ENCODE measurements at places on chromosomes 2 and 18. TPM values are rescaled to one million over a fixed set of nuclear protein-coding genes. Genes with fewer than 3 reads are reported as not detected.
A peak's percentile ranks its signal among the peaks of the same experiment; 100 is the strongest.

The TOGARAM2 gene
- 0.43 TPM for total RNA-seq

The TUBB8B gene
- total RNA-seq = 0.32 TPM

The GALR1 gene
- total RNA-seq = not detected

The CLEC4F gene
- not detected for total RNA-seq

The FBXO41 gene
- total RNA-seq = 1.6 TPM

The CXCR4 gene
- not detected for total RNA-seq

The CREG2 gene
- total RNA-seq = not detected

DNA sequence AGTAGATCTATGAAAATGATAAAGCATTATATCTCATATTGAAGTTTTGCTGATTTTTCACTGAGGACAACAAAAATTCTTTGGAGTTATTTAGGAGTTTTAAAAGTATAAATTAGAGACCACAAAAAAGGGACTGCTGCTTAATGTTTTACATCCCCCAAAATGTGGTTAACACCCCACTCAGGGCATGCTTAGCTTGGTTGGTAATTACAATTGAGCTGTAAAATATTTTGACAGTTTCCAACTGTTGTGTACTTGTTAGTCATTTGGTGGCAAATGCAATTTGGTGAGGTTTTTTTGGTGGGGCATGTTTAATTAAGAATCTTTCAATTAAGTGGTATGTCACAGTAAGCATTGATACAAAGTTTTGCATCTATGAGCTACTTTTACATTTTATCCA lies 137.3 kb upstream of the OTX1 start:
- DNase-seq = no peak

GRCh38 chr2:19600506-19600905 lies 242.1 kb upstream of the OSR1 start:
- no peak for DNase-seq

GRCh38 chr18:38759457-38759856 lies 1193.9 kb upstream of the CELF4 start:
- DNase-seq = no peak

DNA sequence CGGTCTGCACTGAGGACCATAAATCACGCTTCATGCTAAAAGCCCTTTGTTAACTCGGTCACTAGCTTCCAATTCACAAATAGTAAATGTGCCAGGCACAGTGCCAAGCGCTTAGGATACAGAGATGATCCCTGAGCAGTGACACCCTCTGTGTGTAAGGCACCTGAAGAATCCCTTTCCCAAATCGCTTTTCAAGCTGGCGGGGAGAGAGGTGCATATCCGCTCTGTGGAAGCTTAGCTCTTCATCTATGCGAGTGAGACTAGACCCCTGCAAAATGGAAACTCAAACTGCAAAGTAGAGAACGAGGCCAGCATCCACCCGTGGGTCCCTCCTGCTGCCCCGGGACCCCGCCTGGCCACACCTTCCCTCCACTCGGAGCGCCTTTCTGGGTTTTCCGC lies 2.4 kb downstream of the PIEZO2 start:
- no peak for DNase-seq

DNA sequence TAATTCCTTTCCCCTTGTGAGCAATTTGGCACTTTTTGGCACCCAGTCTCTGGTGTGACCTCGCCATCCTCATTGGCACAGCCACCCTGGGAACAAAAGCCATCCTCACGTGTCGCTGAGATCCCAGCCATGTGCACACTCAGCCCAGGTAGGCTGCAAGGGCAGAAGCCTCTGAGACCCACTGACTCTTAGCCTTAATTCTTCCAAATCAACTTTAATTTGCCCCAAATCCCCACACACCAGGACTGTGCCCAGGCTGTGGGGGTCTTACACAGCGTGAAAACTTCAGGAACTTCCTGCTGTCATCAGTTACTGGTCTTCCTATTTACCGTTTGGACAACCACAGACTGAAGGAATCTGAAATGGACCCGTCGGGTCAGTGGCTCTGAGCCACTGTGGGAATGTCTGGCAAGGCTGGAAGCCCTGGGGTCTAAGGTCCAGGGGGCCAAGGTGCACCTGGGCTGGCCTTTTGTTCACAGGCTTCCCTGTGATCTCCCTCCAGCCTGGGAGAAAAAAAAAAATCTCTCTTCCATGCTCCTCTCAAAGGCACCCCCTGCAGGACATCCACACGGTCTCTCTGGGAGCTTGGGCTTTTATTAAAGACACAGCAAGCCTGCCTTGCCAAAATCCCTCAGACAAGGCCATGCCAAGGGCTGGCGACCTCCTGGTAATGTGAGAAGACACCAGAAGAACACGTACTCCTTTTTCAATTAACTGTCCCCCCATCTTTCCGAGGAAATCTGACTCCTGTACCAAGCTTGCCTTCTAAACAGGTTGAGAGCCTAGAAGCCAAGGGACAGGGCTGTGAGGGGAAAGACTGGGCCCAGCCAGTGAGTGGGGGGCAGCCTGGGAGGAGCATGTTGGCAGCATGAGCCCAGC lies 42.1 kb upstream of the LAPTM4A start:
- peak; percentile 81 for DNase-seq

DNA sequence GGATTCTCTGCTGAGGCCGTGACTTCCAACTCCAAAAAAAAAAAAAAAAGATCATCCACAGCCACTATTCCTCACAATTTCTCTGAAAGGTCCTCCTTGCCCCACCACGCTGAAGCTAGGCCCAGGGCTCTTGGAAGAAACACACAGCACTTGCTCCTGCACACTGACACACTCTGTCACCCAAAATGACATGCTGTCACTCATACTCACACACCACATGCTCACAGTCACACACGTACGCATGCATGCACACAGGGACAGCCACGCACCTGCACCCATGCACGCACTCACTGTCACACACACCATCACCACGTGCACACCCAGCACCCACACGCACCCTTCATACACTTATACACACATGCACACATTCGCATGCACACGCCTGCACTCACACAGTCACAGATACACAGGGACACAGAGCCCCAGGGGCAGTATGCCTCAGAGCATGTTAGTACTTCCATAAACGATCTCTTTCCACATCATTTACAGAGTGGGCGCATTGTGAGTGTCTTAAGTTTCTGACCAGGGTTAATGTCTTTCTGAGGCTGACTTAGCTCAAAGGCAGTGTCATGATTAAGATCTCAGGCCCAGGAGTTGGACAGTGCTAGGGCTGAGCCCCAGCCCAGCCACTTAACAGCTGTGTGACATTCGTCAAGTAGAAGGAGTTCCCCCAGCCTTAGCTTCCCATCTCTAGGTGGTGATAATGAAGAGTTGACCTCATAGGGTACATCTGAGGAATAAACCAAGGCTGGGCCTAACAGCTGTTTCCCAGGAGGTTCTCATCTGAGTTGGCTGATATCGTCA lies 93.4 kb downstream of the GLI2 start:
- DNase-seq = no peak

GRCh38 chr18:44536619-44537018 lies 144.1 kb upstream of the SETBP1 start:
- no peak for DNase-seq

- no peak for DNase-seq
These were observed 131.4 kb downstream of the ARHGAP28 start for GRCh38 chr18:6860804-6861448.

- no peak for DNase-seq
These were observed 92.5 kb downstream of the ZFP36L2 start for GRCh38 chr2:43133708-43134570.

DNA sequence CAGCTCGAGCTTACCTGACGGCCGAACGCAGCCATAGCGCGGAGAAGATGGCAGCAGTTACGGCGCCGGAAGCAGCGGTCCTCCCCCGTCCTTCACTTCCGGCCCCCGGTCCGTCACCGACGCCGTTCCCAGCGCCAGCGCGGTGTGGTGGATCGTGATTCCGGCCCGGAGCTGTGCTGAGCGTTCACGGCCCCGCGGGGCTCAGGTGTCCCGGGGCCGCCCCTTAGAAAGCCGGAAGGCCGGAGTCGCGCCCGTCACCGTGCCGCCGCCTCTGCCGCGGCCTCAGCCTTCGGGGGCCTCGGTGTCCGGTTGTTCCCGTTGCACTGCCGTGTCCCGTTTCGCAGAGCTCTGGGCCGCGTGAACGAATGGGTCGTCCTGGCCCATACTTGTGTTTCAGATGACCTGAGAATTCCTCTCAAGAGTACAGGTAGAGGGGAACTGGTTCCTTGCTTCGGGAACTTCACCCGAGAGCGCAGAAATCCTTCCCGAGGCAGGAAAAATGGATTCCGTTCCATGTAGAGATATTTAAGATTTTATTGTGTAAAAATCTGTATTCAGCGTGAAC lies at the start of gene MTERF4:
Gene MTERF4 (minus strand): TSS at position 49 of the 565 bp plus-strand sequence. CDS start 14 bp downstream, at position 35.
- peak; percentile 79 for DNase-seq

DNA sequence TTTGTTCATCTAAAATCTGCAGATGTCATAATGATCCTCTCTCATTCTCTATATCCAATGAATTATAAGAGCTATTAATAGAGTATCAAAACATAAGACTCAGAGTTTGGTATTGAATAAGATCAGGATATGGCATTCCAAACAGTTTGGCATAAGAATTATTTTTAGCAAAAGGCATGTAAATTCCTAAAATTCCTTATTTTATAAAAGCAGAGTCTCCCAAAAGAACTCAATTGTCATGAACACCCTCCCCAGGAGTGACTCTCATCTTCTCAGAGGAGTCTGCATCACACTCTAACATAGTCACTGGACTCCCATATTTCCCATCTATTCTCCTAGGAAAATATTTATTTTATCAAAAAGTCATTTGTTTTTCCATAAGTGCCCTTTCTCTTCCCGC lies 1710.2 kb upstream of the SLC39A10 start:
- no peak for DNase-seq

DNA sequence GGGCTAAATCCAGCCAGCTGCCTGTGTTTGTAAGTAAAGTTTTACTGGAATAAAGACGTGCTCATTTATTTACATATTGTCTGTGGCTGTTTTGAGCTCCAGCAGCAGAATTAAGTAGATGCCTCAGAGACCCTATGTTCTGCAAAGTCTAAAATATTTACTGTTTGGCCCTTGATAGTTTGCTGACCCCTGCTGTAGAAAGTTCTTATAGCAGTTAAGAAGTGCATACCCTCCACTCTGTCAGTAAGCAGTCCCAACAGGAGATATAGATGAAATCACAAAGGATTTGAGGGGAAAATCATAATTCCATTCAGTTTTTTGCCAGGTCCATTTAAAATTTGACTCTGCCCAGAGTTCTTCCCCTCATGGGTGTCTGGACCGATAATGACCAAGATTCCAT lies 50.1 kb upstream of the ITM2C start:
- DNase-seq = peak; percentile 59

DNA sequence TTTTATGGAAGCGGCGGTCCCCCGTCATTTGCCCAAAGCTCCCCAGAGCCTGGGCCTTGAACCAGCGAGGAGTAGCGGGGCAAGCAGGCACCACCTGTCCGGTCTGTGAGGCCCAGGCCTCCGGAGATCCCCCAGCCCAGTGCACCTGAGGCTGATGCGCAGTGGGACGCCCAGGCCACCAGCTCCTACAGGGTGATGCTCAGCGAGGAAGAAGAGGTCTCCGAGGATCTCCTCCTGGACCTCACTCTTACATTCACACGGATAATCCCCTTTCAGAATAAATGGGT lies 220.2 kb downstream of the NDUFA10 start:
- no peak for DNase-seq

Data from fibroblast of villous mesenchyme (primary cell).